ENCODE measurements at places on chromosomes 16 and 17.

- DNase-seq, result no peak
Measured at GRCh38 chr17:41773190-41773588, 13.3 kb downstream of the JUP start.

GRCh38 chr16:75193730-75194444 lies 13.1 kb downstream of the CTRB2 start:
- DNase-seq, result peak; percentile 54

DNA sequence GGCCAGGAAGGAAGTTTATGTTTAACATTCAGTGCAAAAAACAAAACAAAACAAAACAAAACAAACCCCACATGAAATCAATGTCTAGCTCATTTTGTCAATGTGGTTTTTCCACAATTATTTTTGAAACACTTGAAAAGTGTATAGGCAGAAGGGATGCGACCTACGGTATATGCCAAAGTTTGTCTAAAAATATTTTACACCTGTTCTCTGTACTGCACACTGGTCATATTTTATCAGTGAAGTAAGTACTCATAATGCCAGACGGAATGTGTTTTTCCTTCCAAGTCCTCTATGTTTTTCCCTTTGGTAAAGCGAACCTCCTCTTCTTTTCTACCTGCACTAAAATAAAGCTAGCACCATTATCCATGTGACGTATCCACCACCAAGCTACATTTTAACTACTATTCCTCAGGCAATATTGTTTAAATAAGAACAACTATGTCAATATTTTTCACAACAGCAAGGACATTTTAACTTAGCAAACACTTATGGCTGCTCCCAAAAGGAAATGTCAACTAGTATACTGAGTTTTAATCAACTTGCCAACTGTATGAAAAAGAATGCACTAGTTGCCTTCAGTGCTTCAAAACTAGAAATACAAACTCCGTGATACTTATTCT lies 10.3 kb downstream of the TOB1 start:
- no peak for DNase-seq

GRCh38 chr16:89246903-89247733 lies 29.6 kb downstream of the ZNF778 start:
- DNase-seq, result peak; percentile 87

DNA sequence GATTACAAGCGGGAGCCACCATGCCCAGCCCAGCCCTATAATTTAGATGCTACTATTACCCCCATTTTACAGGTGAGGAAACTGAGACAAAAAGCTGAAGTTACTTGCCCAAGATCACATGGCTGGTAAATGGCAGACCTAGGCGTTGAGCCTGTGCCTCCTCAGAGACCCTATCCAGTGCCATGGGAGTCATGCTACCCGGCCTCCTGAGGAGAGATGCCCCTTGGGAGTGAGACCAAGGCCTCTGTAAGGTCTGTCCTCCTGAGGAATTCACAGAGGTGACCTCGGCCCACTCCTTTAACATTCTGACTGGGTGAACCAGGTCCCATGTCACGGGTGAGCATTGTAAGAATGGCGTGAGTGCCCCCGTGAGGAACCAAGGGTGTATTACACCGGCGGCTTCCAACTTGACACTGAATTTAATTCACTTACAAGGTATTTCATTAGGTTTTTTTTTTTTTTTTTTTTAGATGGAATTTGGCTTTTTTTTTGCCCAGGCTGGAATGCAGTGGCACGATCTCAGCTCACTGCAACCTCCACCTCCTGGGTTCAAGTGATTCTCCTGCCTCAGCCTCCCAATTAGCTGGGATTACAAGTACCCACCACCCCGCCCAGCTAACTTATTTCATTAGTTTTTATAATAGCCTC lies 95.7 kb downstream of the ABCC6 start:
- peak; percentile 80 for DNase-seq

DNA sequence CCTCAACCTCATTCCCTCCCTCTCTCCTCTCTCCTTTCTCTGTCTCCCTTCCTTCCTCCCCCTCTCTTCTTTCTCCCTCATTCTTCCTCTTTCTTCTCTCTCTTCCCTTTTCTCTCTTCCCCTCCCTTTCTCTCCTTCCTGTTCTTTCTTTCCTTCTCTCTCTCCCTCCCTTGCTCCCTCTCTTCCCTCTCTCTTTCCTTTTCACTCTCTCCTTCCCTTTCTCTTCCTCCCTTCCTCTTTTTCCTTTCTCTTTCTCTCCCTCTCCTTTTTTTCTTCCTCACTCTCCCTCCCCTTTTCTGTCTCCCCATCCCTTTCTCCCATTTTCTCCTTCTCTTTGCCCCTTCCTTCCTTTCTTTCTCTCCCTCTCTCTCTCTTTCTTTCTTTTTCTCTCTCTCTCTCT lies 7.9 kb upstream of the ELAC2 start:
- no peak for DNase-seq

DNA sequence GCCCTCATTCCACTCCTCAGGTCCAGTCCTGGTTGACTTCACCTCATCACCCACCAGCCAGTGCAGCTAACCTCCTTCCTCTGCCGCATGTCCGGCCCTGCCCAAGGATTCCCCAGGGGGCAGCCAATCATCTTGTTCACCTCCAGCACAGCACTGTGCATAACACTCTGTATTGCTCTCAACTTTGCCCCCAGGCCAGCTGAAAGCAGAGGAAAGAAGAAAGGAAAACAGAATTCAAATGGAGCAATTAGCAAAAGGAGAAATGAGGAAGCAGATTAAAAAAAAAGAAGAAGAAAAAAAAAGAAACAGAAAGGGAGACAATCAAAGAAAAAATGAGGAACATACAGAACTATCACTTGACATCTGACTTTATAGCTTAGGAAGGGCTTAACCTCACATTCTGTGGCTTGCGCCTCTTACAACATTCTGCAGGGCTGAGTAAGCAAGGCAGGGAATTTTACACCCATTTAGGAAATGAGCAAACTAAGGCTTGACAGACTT lies 26.1 kb downstream of the GAS7 start:
- no peak for DNase-seq

DNA sequence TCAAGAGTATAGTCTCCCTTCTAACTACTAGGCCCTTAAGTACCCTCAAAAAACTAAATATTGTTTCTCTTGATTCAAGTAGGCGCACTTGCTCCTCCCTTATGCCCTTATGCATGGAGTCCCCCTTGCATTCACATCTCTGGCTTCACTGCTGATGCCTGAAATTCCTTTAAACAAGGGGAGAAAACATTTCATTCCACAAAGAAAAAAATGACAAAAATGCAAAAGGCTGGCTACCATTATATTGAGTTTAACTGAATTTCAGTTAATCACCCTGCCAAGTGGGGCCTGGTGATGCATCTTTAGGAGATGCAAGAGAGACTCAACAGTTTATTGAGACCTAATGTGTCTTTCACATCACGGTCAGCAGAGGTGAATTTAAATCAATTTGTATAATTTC lies 35.6 kb downstream of the CRLF3 start:
- no peak for DNase-seq

- DNase-seq, result peak; percentile 14
Measured at GRCh38 chr17:21528031-21528695, 152.0 kb downstream of the KCNJ12 start.

DNA sequence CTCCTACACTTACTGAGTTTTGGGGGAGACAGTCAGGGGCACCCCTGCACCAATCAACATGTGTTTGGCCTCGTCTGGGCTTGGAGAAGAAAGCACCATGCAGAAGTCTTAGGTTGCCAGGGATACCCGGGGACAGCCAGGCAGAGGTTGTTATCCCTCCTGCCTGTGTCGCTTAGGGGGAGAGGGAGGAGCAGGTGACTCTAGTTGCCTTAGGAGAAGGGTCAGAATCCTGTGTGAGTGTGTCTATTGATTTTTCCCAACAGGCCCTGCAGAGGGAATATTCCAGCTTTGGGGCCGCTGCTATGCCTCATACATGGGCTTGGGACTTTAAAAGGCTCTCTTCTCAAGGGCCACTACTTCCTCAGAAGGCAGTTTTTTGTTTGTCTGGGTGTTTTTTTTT lies 89.1 kb downstream of the RGS9 start:
- DNase-seq, result no peak

GRCh38 chr17:48747445-48748363 lies 19.2 kb upstream of the HOXB13 start:
- DNase-seq, result no peak

DNA sequence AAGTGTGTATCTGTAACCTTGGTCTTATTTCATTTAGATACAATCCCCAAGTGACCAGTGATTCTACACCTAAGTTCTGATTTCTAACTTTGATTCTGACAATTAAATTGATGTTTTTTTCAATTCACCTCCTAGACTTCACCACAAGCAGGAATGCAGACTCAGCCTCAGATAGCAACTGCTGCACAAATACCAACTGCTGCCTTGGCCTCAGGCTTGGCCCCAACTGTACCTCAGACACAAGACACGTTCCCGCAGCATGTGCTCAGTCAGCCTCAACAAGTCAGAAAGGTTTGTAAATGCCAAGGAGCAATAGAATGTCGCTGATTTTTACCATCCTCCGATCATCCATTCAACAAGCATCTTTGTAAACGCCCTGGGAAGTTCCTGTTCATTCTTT lies 177.7 kb downstream of the MRTFB start:
- no peak for DNase-seq

DNA sequence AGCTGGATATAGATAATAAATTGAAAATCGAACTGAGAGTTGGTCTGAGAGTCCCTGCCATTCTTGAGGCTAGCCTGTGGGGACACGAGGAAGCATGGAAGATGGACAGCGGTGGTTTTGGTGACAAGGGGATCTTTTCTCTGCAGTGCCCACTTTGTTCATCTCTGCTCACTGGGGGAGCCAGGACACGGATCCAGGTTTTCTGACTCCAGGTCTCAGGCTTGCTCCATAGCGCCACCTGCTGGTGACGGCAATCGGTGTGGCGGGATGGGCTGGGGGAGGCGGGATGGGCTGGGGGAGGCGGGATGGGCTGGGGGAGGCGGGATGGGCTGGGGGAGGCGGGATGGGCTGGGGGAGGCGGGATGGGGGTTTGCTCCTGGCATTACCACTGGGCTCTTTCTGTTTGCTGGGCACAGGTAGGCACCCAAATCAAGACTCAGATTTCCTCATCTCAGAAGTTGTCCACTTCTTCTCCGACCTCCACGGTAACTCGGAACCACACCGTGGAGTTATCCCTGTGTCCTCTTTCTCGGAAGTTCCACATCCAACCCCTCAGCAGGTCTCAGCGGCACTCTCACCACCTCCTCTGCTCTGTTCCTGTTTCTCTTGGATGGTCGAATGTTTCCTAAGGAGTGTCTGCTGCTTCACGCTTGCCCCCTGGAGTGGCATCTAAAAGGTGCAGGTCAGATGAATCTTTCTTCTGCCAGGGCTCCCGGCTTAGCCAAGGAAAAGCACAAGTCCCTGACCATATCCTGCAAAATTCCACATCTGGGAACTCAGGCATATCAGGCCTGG lies 142.4 kb downstream of the CYLD start:
- DNase-seq, result no peak

DNA sequence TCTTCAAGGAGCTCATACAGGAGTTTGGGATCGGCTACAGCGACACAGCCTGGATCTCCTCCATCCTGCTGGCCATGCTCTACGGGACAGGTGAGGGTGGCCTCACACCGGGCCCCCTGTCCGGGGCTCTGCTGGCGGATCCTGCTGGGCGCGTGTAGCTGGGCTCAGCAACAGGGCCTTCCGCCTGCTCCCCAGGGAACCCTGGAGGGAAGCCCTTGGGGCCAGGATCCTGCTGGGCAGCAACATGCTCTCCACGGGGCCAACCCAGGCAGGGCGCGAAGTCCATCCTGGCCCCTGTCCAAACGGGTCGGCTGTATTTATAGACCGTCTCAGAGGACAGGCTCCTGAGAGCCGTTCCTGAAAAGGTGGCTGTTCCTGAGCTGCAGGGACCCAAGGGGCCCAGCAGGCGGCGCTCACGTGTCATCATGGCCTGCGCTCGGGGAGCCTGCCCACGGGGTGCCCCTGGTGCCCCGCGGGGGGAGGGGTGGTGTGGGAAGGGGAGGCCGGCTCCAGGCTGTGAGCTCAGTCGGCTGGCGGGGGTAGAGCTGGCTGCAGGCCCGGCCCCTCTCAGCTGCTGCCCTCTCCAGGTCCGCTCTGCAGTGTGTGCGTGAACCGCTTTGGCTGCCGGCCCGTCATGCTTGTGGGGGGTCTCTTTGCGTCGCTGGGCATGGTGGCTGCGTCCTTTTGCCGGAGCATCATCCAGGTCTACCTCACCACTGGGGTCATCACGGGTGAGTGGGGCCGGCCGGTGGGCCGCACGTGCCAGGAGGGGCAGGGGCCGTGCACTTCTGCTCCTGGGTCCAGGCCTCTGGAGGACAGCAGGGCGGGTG lies 7.5 kb downstream of the SLC16A3 start:
- no peak for DNase-seq

DNA sequence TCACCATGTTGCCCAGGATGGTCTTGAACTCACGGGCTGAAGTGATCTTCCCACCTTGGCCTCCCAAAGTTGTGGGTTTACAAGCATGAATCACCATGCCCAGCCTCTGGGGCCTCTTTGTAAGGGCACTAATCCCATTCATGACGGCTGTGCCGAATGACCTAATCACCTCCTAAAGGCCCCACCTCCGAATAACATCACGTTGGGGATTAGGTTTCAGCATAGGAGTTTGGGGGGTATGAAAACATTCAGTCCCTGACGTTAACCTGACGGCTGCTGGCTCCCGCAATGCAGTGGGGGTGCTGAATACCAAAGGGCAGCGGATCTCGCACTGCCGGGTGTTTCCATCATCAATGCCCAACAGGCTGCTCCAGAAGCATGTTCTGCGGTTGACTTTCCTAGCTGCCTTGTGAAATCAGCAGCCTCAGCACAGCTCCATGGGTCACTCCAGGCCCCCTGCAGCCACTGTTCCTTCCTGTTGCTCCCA lies 120.8 kb upstream of the SEC14L1 start:
- no peak for DNase-seq

GRCh38 chr16:3876695-3877094 lies 3.8 kb downstream of the CREBBP start:
- no peak for DNase-seq

Measured in coronary artery (tissue), 2 donors.